ENCODE measurements at places on chromosomes 11 and 22.
A peak's percentile ranks its signal among the peaks of the same experiment; 100 is the strongest.

- DNase-seq, result no peak
Measured at GRCh38 chr11:96763244-96763643, 373.4 kb downstream of the JRKL start.

DNA sequence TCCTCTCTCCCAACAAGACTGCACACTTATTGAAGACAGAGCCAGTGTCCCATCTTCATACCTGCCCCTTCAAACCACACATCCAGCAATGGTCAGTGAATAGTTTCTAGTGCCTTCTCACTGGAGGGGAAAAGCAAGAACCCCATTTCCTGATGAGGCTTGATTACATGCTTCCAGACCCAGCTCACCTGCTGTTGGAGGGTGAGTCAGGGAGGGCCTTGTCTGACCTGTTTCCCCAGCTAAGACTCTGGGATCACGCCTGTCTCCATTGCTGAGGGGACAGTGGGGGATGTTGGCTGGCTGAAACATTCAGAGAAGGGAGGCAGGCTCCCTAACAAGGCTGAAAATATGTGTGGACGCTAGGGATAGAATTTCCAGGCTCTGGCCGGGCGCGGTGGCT is 27.5 kb upstream of the ZDHHC13 start:
- DNase-seq, result no peak

DNA sequence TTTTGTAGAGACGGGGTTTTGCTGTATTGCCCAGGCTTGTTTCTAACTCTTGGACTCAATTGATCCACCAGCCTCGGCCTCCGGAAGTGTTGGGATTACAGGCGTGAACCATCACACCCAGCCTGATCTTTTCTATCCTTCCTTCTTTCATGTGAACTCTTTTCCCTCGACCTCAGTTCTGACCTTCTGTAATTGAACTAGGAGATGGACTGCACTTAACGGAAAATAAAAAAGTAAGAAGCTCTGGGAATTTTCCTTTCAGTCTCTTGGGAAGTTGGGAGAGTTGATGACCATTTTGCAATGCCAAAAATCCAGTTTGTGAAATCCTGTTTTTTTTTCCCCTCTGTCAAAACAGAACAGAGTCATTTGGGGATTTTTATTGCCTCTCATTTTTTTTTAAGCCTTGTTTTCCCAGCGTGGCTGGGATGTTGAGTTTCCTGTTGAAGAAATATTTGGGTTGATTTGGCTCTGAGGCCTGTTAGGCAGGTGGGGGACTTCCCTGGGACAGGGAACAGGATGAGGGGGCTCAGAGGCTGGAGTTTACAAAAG is 26.9 kb upstream of the CYB5R3 start:
- no peak for DNase-seq

DNA sequence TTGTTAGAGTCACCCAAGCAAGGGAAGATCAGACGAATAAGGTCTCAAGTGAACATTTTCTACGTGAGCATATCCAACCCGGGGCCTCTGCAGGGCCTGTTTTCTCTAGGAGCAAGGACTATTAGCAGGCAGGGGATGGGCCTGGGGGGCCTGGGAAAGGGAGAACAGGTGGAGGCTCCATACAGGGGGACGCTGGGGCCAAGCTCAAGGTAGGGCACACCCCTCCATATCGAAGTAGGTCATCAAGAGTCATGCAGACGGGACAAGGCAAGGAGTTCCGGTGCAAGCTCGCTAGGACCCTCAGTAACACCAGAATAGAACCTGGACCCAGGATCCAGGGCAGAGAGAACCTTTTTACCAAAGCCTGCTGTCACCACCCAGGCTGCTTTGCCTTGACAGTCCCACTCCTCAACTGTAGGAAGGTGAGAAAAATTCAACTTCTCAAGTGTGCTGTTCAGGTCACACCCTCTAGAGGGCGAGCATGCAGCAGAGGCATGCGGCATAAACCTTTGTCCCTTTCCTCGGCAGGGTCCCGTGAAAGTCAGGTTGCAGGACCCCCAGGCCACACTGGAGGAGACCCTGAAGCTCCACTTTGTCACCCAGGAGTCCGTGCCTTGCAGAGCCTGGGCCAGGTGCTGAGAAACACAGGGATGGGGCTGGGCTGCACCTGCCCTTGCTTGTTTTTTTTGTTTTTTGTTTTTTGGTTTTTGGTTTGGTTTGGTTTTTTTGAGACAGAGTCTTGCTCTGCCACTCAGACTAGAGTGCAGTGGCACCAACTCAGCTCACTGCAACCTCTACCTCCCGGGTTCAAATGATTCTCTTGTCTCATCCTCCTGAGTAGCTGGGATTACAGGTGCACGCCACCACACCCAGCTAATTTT is 8.6 kb upstream of the APOBEC3B start:
- DNase-seq, result no peak

- DNase-seq, result no peak
Measured at GRCh38 chr11:74008373-74009229, at the start of gene UCP3. Gene UCP3 (minus strand): TSS chr11:74009085. CDS start chr11:74007042, 2,043 bp downstream.

GRCh38 chr11:95068549-95068948 is 1.8 kb downstream of the SRSF8 start:
- DNase-seq, result peak; percentile 81

GRCh38 chr11:129249351-129249750 is 57.2 kb upstream of the ARHGAP32 start:
- DNase-seq, result peak; percentile 54

GRCh38 chr11:34637303-34637702 is 16.4 kb downstream of the EHF start:
- peak; percentile 54 for DNase-seq

DNA sequence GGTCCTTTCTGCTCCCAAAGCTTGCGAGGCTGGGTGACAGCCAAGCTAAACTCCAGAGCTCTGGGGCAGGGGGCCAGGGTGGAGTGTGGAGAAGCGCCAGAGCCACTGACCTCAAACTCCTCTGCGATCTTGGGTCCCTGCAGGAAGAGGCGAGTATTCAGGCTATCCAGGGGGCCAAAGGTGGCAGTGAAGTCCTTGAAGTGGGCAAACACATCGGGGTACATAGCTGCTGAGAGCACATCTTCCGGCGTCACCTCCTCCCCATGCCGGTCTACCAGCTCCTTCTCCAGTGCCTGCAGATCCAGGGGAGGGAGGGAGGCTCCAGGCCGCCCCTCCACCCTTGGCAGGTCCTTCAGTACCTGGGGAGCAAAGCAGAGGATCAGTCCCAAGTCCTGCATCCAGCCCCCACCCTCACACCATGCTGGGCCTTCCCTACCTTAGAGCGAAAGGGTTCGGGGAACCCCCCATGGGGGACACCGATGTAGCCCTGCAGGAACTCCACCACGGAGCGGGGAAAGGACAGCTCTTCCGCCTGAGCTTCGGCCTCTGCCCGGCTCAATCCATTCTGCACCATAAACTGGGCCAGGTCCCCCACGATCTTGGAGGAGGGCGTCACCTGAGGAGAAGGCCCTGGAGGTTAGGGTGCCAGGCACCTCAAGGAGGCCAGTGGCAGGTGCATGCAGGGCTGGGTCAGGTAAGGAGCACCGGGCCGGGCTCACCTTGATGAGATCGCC is 6.4 kb downstream of the RCE1 start:
- DNase-seq, result no peak

- no peak for DNase-seq
Measured at GRCh38 chr22:41822317-41823057, 10.4 kb upstream of the SREBF2 start.

DNA sequence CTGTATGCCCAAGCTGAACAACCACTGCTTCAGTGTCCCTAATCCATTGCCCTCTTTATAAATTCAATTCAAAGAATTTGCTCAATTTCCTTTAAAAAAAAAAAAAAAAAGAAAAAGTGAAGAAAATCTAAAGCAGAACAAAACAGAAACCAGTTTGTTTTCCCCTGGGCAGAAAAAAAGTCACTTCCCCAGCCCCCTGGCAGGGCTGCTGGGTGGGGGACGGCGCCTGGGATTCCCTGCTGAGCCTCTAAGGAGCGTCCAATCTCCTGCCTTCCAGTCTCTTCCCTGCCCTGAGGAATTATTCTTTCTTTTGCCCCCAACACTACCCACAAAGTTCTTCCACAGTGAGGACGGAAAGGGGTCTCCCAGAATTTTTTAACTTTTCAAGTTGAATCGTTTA is 23.9 kb downstream of the DKK3 start:
- no peak for DNase-seq

- no peak for DNase-seq
Measured at GRCh38 chr22:29018293-29019189, 43.1 kb downstream of the C22orf31 start.

DNA sequence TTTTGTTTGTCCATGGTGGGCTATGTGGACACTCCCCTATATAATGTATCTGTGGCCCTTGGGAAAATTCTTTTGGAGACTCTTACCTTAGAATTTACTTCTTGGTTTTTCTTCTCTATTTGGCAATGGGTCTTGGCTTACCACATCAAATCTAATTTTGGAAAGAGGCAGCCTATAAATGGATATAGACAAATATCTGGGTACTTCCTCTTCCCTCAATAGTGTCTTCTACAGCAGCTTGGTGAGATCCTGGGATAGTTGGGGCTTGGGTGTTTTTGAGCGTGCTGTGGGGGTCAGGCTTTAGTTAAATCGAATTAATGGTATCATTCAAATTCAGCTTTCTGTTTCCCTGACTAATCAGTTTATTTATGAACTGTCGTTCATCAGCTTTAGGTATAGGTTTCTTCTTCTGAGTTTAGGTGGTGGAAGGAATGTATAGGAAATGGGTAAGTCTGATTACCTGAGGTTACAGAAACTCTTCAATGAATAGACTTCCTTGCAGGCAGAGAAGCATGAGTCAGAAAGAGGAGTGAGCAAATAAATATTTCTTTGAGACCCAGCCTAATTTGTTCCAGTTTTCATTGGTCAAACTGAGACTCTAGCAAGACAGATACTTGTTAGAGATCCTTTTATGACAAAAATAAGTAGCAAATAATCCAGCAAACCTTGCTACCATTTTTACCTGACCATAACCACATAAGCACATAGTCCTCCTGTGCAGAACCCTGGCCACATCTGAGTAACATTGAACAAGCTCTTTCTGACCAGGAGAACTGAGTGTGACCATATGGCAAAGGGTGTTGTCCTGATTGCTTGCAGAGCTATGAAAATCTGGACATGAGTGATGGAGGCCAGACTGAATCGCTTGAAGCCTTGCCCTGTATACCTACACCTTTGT is 68.6 kb upstream of the SORL1-AS1 start:
- DNase-seq, result peak; percentile 10

DNA sequence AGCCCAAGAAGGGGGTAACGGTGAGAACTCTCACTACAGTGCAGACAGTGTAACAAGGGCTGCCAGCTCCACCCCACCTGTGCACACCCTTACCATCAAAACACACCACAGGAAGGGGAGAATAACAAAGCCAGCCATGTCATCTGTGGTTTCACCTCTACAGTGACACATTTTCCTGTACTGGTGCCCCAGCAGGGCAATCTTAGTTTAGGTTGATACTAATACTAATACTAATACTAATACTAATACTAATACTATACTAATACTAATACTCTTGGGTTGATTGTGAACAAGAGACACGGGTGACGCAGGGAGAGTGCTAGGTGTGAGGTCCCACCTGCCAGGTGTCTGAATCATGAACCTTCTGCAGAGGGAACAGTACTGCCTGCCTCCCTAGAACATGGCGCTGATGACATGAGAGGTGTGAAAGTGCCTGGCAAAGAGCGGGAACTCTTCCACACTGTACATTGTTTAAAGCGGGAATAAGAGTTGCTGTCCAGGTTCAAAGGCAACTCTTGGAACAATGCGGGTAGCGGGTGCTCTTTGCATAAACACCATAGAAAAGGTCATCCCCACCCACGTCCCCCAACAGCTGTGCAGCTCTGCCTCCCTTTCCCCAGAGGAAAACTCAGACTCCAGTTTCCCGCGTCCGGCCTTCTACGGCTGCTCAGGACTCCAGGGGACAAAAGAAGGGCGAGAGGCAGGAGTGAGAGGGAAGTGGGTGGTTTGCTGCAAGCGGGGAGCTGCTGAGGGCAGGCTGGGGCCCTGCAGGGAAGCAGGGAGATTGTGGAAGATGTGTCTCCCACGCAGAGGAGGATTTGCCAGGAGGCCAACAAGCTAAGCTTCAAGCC is 25.0 kb upstream of the TMPRSS4 start:
- no peak for DNase-seq

GRCh38 chr11:20670932-20671403 is 1.6 kb downstream of the NELL1 start:
- no peak for DNase-seq

GRCh38 chr11:63813035-63813562 is at the start of gene SPINDOC:
Gene SPINDOC (plus strand): TSS chr11:63813456. CDS start chr11:63813687, 231 bp downstream.
- DNase-seq, result peak; percentile 82

GRCh38 chr11:66011785-66012303 is at the start of gene CST6:
Gene CST6 (plus strand): TSS chr11:66012008. CDS start chr11:66012045, 37 bp downstream.
- DNase-seq, result no peak

- no peak for DNase-seq
Measured at GRCh38 chr22:29117799-29118477, 45.1 kb downstream of the KREMEN1 start.

GRCh38 chr11:122617926-122618325 is 37.6 kb upstream of the UBASH3B start:
- no peak for DNase-seq

DNA sequence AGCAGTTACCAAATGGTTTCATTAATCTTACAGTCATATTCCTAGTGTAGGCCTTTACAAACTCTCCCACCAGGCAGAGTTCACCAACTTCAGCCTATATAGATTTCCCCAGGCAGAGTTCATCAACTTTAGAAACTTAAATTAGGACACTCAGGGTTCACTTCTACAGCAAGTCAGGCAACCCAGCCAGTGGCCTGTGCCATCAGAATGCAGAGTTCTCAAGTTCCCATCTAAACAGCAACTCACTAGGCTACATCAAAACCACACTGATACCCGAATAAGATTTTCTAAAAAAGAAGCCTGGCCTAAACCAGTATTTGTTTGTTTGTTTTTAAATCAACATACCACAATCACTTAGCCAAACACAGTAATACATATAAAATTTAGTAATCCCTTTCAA is 33.7 kb downstream of the PICALM start:
- no peak for DNase-seq

GRCh38 chr11:28566339-28567089 is 458.3 kb downstream of the METTL15 start:
- DNase-seq, result peak; percentile 16

DNA sequence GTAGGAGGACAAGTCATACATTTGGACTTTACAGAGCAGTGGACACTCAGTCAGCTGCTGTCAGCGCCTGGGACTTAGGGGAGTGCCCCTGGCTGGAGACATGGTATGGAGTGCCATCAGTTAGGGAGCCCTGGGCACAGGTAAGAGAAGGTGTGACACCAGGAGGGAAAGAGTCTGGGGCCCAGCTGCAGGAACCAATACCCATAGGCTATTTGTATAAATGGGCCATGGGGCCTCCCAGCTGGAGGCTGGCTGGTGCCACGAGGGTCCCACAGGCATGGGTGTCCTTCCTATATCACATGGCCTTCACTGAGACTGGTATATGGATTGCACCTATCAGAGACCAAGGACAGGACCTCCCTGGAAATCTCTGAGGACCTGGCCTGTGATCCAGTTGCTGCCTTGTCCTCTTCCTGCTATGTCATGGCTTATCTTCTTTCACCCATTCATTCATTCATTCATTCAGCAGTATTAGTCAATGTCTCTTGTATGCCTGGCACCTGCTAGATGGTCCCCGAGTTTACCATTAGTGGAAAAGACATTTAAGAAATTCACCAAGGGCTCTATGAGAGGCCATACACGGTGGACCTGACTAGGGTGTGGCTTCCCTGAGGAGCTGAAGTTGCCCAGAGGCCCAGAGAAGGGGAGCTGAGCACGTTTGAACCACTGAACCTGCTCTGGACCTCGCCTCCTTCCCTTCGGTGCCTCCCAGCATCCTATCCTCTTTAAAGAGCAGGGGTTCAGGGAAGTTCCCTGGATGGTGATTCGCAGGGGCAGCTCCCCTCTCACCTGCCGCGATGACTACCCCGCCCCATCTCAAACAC is 850 bp upstream of the MIF start:
- DNase-seq, result no peak

- DNase-seq, result no peak
Measured at GRCh38 chr11:84930863-84931262, 696.3 kb downstream of the DLG2 start.

Data from putamen (tissue), 1 donor.